WTC11 (cell line): ENCODE measurements at places on chromosomes 16 and 17.

GRCh38 chr17:74473294-74473693 lies 6.9 kb downstream of the CD300A start:
- no peak for DNase-seq

DNA sequence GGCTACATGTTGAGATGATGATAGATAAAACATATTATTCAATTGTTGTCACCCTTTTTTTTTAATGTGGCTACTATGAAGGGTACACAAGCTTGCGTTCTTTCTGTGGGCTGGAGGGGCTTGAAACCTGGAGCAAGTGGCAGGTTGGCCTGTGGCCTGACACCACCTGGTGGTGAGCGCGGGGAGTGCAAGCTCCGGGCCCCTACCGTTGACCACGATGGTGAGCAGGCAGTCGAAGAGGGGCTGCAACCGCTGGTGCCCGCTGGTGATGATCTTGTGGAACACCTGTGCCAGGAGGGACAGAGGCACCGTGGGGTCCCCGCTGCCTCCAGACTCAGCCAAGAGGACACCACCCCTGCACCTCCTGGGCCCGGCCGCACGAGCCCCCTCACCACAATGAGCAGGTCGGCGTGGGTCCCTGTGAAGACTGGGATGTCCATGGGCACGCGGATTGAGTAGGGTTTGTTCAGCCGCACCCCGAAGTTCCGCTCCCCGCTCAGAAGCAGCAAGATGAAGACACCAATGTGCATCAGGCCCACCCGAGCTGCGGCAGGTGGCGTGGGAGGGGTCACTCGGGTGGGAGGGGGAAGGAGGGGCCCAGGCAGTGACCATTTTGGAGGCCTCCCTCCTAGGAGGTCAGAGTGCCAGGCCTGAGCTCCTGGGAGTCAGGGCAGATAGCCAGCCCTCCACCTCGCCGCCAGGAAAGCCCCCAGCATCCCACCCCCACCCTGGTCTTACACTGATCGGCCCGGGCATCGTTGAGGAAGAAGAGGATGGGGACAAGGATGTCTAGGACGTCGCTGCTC lies 14.4 kb downstream of the HID1 start:
- peak; percentile 96 for DNase-seq

DNA sequence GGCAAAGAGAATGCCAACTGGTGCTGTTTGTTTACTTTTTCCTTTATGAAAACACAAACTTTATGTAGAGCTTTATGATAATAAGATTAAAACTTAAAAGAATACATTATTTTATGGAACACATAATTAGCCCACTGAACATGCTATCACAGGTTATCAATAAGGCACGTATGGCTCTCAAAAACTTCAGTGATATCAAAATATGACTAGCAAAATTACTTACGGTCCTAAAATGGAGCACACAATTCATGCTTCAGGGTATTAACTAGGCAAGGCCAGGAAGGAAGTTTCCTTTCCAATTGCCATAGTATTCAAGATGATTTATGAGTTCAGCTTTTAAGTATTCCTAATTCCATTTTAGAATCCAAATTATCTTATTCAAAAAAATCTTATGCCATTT lies 3.6 kb downstream of the RNF43 start:
- DNase-seq = no peak

GRCh38 chr16:68364561-68364998 lies 53.8 kb downstream of the PRMT7 start:
- peak; percentile 63 for DNase-seq

DNA sequence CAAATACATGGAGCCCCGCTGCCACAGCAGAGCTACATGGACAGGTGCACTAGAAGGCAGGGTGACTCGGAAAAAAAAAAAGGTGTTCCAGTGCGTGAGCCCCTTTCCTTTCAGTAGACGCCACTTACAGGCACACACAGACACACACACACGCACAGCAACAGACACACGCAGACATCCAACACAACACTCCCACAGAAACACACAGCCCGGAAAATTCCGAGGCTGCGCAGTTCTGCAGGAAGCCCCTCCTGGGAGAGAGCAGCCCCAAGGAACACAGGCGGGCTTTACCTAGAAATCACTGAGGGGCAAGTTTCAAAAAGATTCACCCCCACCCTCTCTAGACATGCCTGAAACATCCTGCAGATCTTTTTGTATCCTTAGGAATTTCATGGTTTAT lies 136.0 kb upstream of the WSB1 start:
- no peak for DNase-seq

DNA sequence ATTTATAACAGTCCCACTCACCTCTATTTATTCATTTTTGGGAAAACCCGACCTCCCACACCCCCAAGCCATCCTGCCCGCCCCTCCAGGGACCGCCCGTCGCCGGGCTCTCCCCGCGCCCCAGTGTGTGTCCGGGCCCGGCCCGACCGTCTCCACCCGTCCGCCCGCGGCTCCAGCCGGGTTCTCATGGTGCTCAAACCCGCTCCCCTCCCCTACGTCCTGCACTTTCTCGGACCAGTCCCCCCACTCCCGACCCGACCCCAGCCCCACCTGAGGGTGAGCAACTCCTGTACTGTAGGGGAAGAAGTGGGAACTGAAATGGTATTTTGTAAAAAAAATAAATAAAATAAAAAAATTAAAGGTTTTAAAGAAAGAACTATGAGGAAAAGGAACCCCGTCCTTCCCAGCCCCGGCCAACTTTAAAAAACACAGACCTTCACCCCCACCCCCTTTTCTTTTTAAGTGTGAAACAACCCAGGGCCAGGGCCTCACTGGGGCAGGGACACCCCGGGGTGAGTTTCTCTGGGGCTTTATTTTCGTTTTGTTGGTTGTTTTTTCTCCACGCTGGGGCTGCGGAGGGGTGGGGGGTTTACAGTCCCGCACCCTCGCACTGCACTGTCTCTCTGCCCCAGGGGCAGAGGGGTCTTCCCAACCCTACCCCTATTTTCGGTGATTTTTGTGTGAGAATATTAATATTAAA lies 638 bp upstream of the TMEM88 start:
- DNase-seq = peak; percentile 43

DNA sequence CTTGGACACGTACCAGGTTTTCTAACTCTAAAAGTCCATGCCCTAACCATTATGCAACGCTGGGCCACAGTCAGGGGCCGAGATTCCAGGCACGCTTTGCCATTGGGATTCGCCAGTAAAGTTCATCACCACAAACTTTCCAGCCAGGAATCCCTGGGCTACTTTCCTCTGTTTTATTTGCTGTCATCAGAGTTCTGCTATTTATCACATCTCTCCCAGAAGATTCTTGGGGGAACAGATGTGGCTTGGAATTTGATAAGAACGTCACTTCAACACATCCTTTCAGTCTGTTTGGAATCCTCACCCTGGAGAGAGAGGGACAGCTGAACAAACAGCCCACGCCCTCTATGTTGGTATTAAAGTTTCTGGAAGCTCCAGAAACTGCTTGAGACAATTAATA lies 109.6 kb upstream of the CACNG3 start:
- DNase-seq = no peak

- DNase-seq = no peak
Observed at GRCh38 chr17:28404812-28405570, 1.0 kb downstream of the SLC46A1 start.

DNA sequence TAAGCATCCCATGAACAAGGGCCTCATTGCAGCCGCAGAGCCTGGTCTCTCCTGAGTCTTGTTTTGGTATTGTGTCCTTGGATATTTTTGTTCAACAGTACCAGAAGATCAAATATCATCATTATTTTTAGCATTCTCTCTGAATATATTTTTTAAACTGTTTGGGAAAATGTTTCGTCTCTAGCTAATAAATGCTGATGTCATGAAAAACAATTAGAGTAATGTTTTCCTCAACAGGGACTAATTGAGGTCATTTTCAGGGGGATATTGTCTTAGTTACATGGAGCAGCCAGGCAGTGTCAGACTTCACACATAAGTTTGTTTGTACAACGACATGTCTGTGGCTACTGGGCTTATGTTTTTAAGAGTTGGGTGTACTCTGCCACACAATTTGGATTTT lies 805.3 kb upstream of the SOX9 start:
- DNase-seq = no peak

GRCh38 chr17:41781404-41782110 lies 5.0 kb downstream of the JUP start:
- no peak for DNase-seq

DNA sequence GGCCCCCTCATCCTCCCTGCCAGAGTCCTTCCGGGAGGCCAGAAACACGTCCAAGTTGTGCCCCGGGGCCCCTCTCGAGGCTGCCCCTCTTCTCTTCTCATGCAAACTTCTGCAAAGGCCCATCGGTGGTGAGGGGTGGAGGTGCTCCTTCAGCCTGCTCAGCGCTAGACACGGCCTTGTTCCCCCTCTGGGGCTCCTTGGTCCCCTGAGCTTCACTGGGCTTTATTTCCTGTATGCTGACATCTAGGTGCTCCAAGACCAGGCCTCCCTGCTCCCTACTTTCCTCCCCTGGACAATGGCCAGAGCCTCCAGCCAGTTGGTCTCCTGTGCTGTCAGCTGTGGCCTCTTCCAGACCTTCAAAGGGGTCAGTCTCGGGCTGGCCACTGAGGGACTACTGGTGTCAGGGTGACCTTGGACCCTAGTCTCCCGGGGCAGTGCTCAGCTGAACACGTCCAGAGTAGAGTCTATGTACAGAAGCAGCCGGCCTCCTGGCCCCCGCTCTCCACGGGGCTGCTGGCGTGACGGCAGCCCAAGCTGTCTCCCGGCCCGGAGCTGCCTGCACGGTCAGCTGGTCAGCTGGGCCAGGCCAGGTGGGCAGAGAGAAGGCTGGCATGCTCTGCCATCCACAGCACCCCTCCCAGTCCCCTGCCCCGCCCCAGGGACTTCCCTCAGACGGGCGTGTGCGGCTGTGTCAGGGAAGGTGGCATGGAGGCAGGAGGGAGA lies 1.7 kb upstream of the PRR35 start:
- DNase-seq = no peak

DNA sequence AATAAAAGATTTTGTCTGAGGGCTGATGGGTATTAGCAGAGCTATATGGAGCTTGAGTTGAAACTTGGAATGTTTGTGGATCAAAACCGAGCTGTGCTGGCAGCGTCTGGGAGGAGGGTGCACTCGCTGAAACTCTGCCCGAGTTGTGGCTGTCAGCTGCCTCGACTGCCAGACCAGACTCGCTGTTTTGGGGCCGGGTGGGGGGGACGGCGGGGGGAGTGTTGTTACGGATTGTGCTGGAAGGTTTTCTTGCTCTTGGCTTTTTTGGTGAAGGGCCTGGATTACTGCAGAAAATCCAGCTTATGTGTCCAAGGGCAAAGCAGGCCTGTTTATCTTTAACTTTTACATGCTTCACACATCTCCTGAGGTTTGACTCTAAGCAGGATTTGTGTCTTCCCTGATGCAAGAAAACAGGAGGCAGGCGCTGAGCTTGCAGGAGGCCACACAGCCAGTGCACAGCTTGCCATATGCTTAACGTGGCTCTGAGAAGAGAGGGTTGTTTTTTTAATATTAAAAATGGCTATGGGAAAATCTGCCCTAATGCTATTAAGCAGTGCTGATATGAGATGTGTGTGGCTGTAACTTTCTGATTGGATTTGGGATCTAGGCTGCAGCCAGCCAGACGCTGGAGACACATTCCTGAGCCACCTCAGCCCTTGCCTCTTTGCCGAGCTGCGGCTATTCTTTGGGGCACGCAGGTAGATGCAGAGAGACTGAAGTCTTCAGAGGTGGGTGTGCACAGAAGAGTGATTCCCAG lies 20.5 kb upstream of the RPTOR start:
- no peak for DNase-seq
